ENCODE measurements at places on chromosomes 16 and 17. TPM values are rescaled to one million over a fixed set of nuclear protein-coding genes. Genes with fewer than 3 reads are reported as not detected.

DNA sequence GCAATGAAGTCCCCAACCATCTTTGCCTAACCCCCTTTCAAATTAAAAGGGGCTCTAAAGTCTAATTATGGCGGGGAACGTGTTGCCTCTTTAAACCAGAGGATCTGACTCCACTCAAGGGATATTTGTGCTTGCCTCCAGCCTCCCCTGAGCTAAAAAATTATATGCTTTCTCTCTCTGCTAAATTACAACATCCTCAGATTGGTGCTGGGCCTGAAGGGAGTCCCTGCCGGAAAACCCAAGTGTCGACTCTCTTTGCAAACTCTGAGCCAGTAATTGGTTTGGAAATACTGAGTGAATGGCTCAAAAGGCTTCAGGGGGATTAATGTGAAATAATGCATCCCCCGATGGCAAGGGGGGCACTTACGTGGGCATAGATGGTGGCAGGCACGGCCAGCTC lies 208.5 kb upstream of the TNRC6C start:
- DNase-seq, result no peak

GRCh38 chr17:77451894-77452852 lies 311.4 kb downstream of the SEC14L1 start:
- DNase-seq, result no peak

- DNase-seq, result no peak
Observed at GRCh38 chr16:78786635-78787034, 687.2 kb downstream of the WWOX start.

The TM4SF5 gene
- total RNA-seq, result not detected
